Omental fat pad (tissue), 4 donors: ENCODE measurements at places on chromosomes 2 and 18.

GRCh38 chr18:12455496-12455895 is 47.8 kb downstream of the PRELID3A start:
- no peak for DNase-seq

DNA sequence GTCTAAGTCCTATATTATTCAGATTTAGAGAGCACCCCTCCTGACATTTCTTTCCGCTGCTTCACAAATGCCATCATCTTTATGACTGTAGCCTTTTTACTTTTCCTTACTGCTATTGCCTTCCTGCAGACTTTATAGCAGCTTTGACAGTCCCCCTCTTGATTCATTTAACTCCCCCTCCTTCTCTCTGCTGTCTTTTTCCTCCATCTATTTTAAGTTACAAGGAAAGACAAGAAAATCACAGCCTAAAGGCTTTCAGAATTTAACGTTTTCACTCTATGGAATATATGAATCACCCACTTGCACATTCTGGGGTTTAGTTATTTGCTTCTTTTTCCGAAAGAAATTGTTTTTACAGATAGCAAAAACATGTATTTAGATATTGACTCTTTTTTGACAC is 183.4 kb upstream of the SETBP1 start:
- DNase-seq: no peak

- DNase-seq: no peak
Observed at GRCh38 chr2:175101514-175101913, 66.5 kb downstream of the ATF2 start.

- no peak for DNase-seq
Observed at GRCh38 chr2:6445156-6445555, 420.6 kb downstream of the CMPK2 start.

DNA sequence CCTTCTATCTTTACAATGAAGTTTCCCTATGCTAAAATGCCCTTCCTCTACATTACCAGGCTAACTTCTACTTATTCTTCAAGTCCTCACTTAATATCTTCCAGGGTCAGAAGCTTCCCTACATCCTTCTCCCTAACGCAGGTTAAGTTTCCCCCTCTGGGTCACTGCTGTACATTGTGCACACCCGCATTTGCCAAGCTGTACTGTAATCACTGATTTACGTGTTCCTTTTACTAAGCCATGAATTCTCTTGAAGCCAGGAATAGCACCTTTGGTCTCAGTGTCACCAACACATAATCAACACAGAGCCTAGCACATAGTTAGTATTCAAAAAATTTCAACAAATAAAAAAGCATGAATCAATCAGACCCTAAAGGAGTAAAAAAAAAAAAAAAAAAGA is 22.3 kb downstream of the ACVR1 start:
- no peak for DNase-seq

DNA sequence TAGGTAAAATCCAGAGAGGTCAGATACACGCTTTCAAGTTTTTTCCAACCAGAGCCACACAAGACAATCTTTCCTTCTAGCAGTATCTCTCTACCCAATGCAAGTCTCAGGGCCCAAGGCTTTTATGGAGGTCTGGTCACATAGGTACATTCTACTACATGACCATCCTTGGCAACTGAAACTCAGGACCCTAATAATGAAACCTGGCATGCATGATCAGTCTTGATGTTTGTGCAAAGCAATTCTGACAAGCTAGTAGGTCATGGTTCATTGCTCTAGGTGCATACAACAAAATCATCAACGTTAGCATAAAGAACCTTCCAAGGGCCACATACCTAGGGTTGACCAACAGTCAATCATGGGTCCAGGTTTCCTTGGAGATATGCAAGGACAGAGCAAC is 33.2 kb upstream of the CCDC88A start:
- no peak for DNase-seq

- no peak for DNase-seq
Observed at GRCh38 chr18:47149457-47150028, 757 bp downstream of the HDHD2 start.

DNA sequence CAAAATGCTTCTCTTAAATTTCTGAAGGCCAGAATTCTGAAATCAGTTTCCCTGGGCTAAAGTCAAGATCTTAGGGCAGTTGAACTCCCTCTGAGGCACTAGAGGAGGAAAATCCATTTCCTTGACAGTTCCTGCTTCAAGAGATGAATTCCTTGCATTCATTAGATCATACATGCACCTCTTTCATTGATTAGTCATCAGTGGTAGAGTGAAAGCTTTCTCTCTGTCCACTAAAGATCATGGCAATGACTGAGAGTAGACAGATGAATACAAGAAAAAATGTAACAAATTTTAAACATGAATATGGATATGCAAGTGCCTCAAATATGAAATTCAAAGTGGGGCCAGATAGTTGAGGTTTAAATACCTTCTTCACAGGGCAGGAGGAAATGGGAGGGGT is 693.4 kb upstream of the TMEFF2 start:
- no peak for DNase-seq

DNA sequence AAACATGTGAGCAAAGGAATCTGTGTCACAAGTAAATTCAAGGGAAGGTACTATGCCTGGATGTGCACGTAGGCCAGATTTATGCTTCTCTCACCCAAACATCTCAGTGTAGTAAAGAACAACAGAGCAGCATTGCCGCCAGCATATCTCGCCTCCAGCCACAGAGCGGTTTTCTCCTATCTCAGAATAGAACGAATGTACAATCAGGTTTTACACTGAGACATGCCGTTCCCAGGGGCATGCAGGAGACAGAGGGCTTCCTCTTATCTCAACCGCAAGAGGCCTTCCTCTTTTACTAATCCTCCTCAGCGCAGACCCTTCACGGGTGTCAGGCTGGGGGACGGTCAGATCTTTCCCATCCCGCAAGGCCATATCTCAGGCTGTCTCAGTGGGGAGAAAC is 175.3 kb downstream of the RPIA start:
- DNase-seq: no peak

DNA sequence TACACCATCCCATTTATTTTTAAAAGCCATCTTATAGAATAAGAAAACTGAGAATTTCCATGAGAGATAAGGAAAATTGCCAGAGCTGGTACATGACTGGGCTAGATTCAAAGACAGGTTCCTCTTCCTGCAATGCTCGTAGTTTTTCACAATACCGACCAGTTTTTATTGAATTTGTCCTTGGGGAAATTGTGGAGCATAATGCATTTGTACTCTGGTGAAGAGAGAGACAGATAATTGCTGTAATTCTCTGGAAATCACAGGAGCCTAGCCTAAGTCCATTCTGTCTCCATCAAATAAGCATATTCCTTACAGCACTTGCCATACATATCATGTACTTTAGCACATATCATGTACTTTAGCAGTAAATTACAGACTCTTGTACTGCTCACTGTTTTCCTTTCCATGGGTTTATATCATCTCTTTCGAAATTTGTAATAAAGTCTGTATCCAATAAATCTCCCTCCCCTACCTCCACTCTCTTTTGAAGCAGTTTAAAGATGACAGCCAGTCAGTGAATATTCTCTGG is 355.2 kb downstream of the CNTNAP5 start:
- no peak for DNase-seq

- no peak for DNase-seq
Observed at GRCh38 chr18:67651438-67651837, 134.9 kb upstream of the DSEL start.

DNA sequence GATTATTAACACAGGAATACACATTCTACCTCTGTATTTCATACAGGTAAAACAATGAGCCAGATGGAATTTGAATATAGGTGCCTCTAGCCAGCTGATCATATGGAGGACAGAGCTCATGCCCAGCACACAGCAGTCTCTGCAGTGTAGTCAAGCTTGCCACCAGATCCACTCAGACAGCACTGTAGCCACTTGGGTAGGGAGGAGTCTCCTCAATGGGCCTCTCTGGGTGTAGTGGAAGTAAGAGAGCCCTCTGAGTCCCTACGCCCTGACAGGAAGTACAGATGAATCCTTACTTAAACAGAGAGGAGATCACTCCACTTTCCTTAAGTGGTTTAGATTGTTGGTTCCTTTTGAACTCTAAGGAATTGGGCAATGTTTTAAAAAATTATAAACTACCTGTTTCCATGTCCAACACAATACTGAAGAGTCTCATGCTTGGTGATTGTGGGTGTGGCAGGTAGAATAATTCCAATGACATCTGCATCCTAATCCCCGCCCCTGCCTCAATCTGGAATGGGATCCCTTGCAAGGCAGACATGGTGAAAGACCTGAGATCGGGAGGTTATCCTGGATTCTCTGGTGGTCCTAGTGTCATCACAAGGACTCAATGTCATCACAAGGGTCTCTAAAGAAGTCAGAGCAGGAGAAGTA is 23.0 kb upstream of the TMEM200C start:
- DNase-seq: no peak

DNA sequence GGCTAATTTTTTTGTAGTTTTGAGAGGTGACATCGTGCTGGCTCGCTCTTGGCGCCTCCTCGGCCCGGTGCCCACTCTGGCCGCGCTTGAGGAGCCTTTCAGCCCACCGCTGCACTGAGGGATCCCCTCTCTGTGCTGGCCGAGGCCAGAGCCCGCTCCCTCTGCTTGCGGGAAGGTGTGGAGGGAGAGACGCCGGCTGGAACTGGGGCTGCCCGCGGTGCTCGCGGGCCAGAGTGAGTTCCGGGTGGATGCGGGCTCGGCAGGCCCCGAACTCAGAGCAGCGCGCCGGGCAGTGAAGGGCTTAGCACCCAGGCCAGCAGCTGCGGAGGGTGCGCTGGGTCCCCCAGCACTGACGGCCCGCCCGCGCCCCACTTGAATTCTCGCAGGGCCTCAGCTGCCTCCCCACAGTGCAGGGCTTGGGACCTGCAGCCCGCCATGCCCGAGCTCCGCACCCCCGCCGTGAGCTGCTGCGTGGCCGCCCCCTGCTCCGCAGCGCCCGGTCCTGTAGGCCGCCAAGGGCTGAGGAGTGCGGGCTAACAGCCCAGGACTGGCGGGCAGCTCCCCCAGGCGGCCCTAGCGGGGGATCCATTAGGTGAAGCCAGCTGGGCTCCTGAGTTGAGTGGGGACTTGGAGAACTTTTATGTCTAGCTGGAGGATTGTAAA is 113.2 kb upstream of the ZSWIM2 start:
- no peak for DNase-seq

- DNase-seq: no peak
Observed at GRCh38 chr18:50629148-50629631, 69.3 kb downstream of the MAPK4 start.

- no peak for DNase-seq
Observed at GRCh38 chr2:8857709-8858108, 20.3 kb upstream of the KIDINS220 start.

- no peak for DNase-seq
Observed at GRCh38 chr18:78558101-78558810, 421.4 kb upstream of the SALL3 start.

- DNase-seq: no peak
Observed at GRCh38 chr2:182862091-182862490, 4.3 kb downstream of the FRZB start.
